ENCODE measurements at places on chromosomes 4 and X.

DNA sequence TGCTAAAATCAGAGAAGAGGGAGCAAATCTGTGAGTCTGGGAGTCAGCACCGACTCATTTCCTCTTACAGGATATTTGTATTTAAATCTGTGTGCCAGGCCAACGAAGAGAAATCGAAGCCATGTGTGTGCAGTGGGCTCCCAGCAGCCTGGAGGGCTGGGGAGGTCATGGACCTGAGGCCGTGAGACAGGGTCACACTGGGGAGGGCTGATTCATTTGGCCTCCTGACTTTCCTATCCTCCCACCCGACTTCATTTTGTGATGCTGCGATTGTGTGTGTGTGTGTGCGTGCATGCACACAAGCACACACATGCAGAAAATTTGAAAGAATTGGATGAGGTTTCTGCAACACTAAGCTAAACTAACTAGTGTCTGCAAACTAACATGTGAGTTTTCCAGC is 48.7 kb upstream of the STX18 start:
- no peak for DNase-seq

- no peak for DNase-seq
Observed at GRCh38 chr4:169201222-169202144, 69.3 kb downstream of the SH3RF1 start.

DNA sequence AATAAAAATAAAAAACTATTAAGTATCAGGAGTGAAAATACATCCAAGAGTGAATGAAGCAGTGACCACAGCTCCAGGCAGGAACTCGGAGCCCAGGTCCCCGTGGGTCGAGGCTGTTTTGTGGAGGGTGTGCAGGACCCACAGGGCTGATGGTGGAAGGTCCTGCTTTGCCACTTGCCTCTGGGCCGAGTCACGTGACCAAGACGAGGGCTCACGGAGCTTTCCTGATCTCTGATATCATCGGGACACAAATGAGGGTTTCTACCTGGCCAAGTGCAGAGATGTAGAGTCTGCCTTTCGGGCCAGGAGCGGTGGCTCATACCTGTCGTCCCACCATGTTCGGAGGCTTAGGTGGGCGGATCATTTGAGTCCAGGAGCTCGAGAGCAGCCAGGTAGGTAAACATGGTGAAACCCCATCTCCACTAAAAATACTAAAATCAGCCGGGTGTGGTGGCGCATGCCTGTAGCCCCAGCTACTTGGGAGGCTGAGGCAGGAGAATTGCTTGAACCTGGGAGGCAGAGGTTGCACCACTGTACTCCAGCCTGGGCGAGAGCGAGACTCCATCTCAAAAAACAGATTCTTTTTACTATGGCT is 7.2 kb downstream of the SLC25A6 start:
- DNase-seq = no peak

GRCh38 chr4:3228881-3229280 is 20.1 kb upstream of the MSANTD1 start:
- no peak for DNase-seq

GRCh38 chr4:105357258-105357980 is 116.4 kb downstream of the PPA2 start:
- no peak for DNase-seq

- DNase-seq = no peak
Observed at GRCh38 chr4:153535772-153536513, 69.8 kb downstream of the TMEM131L start.

GRCh38 chrX:112614640-112615039 is 65.1 kb downstream of the LHFPL1 start:
- DNase-seq = no peak

DNA sequence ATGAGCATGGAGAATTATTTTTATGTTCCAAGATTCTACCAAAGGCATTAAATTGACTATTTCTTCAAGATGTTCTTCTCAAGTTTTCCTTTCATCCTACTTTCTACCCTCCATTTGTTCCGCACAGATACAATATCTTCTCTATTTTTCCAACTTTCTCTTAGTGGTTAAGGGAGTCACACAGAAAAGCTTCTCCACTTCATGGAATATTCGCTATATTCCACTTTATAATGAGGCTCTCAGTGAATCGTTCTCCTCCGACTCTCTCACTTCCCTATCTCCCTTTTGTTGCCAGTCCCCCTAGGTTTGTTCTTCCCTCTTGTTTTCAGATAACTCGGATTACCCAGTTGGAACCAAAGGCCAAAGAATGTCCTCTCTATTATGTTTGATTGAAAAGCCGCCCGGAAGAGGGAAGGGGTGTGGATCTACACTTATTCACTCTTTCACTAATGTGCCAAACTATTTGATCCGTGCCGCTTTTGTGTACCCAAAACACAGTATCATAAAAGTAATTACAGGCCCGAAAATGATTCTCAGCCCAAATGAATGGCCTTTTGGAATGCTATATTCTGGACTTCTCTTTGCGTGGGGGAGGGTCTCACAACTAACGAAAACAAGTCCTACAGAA is 1.2 kb downstream of the SH3D19 start:
- no peak for DNase-seq

DNA sequence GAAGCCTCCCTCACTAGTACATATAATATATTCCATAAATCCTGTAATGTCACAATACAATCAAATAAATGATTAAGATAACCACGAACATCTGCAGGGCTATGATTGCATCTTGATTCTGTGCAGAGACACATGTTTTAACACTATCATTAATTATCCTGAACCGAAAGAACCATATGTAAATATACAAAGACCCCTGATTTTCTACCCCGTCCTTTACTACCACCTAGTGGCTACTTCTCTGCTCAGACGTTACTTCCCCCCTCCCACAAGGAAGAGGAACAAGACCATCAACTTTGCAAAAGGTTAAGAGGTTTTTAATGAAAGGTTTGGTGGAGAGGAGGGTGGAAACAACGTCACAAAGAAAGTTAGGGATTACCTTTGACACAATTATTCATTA is 134.0 kb downstream of the COL4A6 start:
- no peak for DNase-seq

- no peak for DNase-seq
Observed at GRCh38 chr4:181475781-181476507, 767.3 kb upstream of the TENM3 start.

- DNase-seq = no peak
Observed at GRCh38 chr4:8039853-8040252, 100.2 kb upstream of the AFAP1 start.

- DNase-seq = no peak
Observed at GRCh38 chr4:74608151-74608949, 163.4 kb downstream of the AREG start.

GRCh38 chr4:115054836-115055235 is 58.6 kb downstream of the NDST4 start:
- DNase-seq = no peak

DNA sequence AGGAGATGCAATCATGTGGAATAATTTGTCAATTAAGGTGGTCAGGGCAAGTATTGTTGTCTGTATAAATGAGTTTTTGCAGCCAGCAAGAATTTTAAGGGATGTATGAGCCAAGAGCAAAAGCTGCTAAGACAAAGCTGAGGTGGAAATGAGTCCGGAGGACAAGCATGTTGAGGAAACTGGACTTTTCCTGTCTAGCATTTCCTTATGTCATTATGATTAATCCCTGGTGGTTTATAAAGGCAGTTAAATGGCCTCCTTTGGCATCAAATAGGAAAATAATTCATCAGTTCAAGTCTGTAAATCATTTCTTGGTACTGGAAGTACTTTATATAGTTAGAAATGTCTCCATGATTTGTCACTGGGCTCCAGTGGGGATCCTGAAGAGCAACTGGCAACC is 61.6 kb upstream of the TEX13A start:
- DNase-seq = no peak

- no peak for DNase-seq
Observed at GRCh38 chrX:131955099-131955777, 67.9 kb upstream of the STK26 start.

GRCh38 chrX:8629871-8630270 is 102.1 kb downstream of the ANOS1 start:
- DNase-seq = no peak

- DNase-seq = no peak
Observed at GRCh38 chrX:41468647-41469323, 21.6 kb downstream of the NYX start.

DNA sequence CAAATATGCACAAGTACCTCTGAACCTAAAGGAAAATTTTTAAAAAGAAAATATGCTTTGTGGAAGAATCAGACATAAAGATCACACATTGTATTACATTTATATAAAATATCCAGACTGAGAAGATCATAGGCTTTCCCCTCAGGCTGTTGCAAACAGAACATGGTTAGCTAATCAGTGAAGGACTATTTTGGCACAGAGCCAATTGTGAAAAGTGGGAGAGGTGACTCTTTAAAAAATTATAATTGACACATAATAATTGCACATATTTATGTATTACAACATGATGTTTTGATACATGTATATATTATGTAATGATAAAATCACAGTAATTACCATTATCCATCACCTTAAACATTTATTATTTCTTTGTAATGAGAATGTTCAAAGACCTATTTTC is 44.1 kb upstream of the FOXR2 start:
- DNase-seq = no peak

GRCh38 chr4:183867247-183867646 is 37.9 kb upstream of the STOX2 start:
- no peak for DNase-seq

GRCh38 chr4:20219521-20219920 is 32.2 kb upstream of the SLIT2 start:
- no peak for DNase-seq

DNA sequence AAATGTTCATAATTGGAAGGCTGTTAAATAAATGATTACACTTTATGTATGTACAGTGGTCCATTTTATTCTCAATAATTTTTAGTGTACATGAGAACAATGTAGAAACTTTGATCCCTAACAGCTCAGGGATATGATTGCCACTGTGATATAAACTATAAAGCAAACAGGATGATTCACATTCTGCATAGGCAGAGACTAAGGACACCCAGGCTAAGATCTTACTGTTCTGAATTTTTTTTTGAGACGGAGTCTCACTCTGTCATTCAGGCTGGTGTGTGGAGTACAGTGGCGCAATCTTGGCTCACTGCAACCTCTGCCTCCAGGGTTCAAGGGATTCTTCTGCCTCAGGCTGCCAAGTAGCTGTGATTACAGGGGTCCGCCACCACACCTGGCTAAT is 186.6 kb downstream of the PDGFC start:
- DNase-seq = no peak

All from AG04449 (cell line).